ENCODE measurements at places on chromosomes 6 and 20. TPM values are rescaled to one million over a fixed set of nuclear protein-coding genes. Genes with fewer than 3 reads are reported as not detected.

Gene CENPW
- 43.3 TPM for total RNA-seq

Gene SNAP91
- not detected for total RNA-seq

Gene C20orf204
- 0.88 TPM for total RNA-seq

Gene ABCF1
- total RNA-seq, result 27.1 TPM

Gene DZANK1
- total RNA-seq, result 1.5 TPM

Gene ADTRP
- 0.72 TPM for total RNA-seq

Gene DLK2
- 8.9 TPM for total RNA-seq

Gene CLPSL1
- total RNA-seq, result not detected

Gene FGD2
- 9.8 TPM for total RNA-seq

Gene BTNL2
- not detected for total RNA-seq

Gene ESF1
- 7.9 TPM for total RNA-seq

Gene SOBP
- 0.32 TPM for total RNA-seq

Gene AVP
- not detected for total RNA-seq

Gene QRSL1
- 12.6 TPM for total RNA-seq

Gene WFDC5
- 4.3 TPM for total RNA-seq

Gene PKIB
- 0.88 TPM for total RNA-seq

Gene TMEM244
- not detected for total RNA-seq

Gene TRIM39
- 9.6 TPM for total RNA-seq

Gene XKR7
- total RNA-seq, result not detected

Gene RPP40
- 12.8 TPM for total RNA-seq

Gene LY6G6F
- total RNA-seq, result not detected

Gene SCRT2
- total RNA-seq, result not detected

Gene RNASET2
- total RNA-seq, result 23.6 TPM

Gene HCRTR2
- total RNA-seq, result not detected

Gene HRH3
- not detected for total RNA-seq

All from esophagus mucosa (tissue), 1 donor.